ENCODE measurements at places on chromosomes 11 and 22.

DNA sequence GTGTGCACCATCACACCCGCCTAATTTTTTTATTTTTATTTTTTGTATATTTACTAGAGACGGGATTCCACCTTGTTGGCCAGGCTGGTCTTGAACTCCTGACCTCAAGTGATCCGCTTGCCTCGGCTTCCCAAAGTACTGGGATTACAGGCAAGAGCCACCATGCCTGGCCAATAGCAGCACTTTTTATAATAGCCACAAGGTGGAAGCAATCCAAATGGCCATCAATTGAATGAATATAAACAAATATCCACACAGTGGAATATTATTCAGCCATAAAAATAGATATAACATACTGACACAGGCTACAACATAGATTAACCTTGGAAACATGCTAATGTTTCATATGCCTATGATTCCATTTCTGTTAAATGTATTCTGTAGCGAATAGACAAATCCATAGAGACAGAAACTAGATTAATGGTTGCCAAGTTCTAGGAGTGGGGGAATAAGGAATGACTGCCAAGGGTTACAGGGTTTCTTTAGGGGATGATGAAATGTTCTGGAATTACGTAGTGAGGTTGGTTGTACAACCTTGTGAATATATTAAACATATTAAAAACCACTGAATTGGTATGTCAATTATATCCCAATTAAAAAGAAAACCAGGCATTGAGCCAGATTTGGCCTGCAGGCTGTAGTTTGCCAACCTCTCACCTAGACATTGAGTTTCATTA is 4.8 kb downstream of the VPS51 start:
- ATAC-seq, result no peak

GRCh38 chr11:793556-793955 is 3.7 kb upstream of the CEND1 start:
- ATAC-seq, result no peak

DNA sequence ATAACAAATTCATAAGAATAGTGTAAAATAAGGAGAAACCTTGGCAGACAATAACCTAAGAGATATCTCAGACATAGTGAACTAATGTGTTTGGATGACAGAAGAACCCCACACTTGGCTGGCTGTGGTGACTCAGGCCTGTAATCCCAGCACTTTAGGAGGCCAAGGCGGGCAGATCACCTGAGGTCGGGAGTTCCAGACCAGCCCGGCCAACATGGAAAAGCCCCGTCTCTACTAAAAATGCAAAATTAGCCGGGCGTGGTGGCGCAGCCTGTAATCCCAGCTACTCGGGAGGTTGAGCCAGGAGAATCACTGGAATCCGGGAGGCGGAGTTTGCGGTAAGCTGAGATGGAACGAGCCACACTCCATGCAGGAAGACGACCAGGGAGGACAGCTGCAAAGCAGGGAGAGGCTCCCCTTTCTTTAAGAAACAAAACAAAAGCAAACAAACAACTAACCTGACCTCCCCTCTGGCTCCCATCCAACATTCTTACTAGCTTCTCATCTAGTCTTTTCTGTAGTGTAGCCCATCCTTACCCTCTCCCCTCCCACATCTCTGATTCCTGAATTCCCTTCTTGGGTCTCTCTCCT is 84.2 kb downstream of the ZNF280B start:
- no peak for ATAC-seq

GRCh38 chr22:49334976-49335375 is 492.7 kb downstream of the BRD1 start:
- ATAC-seq, result no peak

- no peak for ATAC-seq
These were observed 24.2 kb upstream of the MUC5B start for GRCh38 chr11:1198561-1199240.

DNA sequence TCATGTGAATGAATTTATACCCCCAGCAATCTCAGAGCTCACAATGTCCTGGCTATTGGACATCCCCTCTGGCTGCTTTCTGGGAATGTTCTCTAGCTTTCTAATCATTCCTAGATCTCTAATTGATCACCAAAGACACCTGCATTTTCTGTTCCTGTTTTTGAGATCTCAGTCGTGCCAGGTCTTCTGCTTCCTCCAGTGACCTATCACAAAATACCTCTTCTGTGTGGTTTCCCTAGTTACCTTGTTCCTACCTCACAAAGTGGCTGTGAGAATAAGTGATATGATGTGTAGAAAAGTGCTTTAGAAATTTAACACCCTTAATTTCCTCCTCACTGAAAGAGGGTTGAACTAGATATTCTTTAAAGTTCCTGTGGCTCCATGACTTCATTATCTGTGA is 92.2 kb downstream of the LUZP2 start:
- ATAC-seq, result no peak

GRCh38 chr11:118194835-118195627 is 18.6 kb upstream of the SCN2B start:
- ATAC-seq, result peak; percentile 91

Data from motor neuron (in vitro differentiated cells).